ENCODE measurements at places on chromosomes 2 and 18.

GRCh38 chr2:240341064-240341463, 94.4 kb upstream of the GPC1 start:
- no peak for DNase-seq

DNA sequence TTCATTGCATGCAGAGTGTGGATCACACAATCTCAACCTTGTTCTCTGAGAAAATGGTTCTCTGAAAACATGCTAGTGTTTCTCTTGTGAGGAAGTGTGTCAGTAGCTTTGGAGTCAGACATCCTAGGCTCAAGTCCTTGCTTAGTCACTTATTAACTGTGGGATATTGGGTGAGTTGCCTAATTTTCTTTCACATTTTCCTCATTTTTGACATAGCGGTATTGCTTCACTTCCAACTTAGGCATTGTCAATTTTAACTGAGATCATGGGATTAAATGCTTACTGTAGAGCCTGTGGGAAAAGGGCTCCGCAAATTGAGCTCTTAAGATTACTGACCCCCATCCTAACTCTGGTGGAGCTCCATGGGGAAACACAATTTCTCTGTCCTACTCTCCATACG, 622.2 kb downstream of the CNTNAP5 start:
- DNase-seq: no peak

DNA sequence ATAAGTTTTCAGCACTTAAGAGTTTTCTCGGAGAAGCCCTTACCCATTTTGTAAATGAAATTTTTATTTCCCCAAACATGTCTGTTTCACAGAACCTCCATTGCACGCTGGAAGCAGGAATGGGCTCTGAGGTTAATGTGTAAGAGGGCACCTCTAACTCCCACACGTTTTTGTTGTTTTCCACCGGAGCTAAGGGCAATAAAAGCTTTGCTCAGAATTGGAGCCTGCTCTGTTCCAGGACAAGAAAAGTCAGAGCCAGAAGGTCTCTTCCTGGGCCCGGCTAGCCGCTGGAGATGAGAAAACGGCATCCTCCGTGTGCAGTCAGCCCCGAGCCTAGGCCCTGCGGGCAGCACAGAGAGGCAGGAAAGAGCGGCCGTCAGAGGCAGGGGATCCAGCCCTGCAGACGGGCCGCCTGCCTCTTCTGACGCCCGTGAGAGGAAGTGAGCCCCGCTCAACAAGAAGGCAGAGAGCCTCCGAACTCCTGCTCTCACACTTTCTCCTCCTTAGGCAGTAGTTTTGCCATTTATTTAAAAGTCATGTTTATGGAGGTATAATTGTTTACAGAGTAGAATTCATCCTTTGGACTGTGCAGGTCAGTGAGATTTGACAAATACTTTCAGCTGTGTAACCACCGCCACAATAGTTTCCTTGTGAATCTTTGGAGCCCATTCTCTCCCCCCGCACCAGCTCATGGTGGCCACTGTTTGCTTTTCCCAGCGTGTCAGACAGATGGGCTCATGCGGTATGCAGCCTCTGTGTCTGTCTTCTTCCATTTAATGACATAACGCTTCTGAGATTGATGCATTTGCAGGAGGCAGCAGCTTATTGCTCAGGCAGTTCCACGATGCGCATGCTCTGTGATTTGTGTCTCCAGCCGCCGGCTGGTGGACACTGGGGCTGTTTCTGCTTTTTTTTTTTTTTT, 117.3 kb downstream of the GALR1 start:
- no peak for DNase-seq

DNA sequence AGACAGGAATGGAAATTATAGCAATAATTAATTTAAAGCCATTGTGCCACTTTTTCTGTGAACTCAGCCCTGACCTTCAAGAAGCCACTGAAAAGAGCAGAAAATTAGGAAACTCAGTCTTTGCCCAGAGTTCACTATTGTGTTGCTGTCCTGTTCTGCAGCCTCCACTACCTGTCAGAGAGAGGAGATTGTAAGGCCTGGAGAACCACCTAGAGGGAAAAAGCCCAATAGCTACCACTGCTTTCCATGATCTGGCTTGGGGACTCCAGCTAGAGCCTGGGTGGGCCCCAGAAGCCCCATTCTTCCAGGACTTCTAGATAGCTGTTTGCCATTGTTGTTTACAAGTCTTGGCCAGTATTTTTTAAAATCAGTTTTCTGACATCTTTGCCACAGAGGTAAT, 176.1 kb upstream of the KLF7 start:
- DNase-seq: no peak

DNA sequence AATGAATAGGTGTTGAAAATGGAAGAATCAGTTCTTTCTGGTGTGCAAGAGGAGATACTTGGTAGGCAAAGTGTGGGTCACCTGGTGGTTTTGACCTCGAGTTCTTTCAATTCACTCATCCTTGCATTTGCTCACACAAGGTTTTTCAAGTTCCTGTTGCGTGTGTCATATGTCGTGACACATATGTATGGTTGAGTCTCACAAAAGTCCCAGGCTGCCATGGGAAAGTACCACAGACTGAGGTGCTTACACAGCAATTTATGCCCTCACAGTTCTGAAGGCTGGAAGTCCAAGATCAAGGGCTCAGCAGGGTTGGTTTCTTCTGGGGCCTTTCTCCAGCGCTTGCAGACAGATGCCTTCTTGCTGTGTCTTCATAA, 64.4 kb downstream of the NCK2 start:
- DNase-seq: no peak

DNA sequence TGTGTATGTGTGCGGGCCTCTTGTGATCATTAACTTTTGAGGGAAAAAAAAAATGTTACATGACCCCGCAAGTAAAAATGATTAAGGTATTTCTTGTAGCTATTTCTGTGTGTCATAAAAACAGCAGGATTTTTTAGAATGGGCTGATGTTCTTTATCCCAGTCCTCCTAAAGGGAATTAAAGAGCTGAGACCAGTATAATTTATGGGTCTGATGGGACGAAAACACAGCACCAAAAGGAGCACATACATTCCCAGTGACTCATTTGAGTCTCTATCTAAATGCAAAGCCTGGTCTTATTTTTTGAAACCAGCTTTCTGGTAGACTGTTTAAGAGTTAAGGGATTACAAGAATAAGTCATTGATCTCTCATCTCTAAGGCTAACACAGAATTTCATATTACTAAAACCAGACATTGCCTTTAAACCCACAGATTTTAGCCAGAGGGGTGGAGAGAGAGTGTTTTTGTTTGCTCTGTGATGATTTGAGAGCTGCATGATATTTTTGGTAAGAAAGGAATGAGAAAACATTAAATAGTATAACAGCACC, 342.3 kb upstream of the EPHA4 start:
- DNase-seq: no peak

GRCh38 chr2:137729305-137729704, 235.0 kb upstream of the HNMT start:
- no peak for DNase-seq

DNA sequence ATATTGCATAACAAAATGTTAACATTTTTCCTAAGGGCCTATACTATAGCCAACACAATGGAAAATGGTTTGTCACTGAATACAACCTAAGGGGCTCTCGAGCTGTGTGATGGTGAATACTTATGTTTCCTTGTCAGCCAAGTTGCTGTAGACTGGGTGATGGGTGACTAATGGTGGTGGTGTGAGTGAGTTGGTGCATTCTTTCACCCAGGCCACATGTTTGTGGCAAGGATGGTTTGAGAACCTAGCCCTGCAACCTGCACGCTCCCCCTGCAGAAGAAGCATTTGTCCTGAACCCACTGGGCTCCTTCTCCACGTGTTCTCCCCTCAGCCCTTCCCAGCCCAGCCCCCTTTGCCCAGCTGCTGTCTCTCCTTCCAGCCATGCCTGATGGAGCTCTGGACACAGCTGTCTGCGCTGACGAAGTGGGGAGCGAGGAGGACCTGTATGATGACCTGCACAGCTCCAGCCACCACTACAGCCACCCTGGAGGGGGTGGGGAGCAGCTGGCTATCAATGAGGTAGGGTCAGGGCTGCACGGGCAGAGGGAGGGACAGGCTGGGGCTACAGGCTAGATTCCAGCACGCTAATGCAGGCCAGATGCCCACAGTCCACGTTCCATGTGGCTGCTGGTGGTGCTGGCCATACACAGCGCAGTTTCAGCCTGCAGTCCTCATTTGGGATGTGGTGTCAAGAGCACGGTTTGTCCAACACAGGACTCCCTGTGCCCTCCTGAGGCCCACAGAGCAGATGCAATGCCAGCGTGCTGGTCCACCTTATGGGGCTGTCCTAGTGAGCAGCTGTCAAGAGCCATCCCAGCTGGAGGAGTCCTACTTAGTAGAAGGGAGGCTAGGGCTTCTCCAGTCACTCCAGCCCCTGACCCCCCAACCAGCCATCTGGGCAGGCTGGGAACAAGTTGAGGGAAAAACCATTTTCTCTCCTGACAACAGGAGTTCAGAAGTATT, 65.4 kb downstream of the FAM168B start:
- DNase-seq: no peak

DNA sequence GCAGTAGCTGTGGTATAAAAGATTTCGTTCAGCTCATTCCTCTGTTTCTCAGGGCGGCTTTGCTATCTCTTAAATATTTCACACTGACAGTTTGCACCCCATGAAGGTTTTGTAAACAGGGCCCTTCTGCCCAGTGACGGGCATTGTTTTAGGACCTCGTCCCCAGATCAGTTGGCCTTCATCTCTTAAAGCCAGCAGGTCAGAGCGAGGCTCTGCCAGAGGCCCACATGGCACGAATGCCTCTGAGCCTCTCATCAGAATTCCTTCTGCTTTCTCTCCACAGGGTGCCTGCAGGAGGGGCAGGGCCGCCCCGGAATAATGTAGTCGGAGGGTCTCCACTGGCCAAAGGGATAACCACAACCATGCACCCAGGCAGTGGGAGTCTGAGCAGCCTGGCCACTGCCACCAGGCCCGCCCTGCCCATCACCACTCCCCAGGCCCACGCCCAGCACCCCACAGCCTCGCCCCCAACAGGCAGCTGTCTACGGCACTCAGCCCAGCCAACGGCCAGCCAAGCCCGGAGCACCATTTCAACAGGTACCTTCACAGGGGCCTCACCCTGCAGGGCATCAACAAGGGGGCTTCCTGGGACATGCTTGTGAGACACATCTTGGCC, 177.0 kb downstream of the SEPTIN10 start:
- DNase-seq: no peak

DNA sequence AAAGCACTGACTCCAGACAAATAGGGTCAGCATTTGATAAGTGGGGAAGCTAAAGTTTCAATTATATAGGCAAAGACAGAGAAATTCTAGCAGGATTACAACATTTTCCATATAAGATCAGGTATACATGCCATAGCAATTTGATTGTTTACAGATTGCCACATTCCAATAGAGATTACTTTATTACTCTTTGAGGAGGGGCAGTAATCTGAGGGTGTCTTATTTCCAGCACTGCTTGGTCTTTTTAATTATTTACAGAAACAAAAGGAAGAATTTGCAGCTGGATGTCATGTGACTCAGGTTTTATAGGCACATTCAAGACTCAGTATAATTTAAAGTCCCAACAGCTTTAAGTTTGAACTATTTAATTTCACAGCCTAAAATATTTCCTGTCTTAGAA, 42.5 kb upstream of the GPR39 start:
- no peak for DNase-seq

GRCh38 chr2:162277381-162277780, 34.1 kb upstream of the FAP start:
- no peak for DNase-seq

- DNase-seq: no peak
These were observed 58.4 kb downstream of the ARL4C start for GRCh38 chr2:234438305-234438977.

- no peak for DNase-seq
These were observed 466.6 kb downstream of the LPIN1 start for GRCh38 chr2:12212841-12213597.

DNA sequence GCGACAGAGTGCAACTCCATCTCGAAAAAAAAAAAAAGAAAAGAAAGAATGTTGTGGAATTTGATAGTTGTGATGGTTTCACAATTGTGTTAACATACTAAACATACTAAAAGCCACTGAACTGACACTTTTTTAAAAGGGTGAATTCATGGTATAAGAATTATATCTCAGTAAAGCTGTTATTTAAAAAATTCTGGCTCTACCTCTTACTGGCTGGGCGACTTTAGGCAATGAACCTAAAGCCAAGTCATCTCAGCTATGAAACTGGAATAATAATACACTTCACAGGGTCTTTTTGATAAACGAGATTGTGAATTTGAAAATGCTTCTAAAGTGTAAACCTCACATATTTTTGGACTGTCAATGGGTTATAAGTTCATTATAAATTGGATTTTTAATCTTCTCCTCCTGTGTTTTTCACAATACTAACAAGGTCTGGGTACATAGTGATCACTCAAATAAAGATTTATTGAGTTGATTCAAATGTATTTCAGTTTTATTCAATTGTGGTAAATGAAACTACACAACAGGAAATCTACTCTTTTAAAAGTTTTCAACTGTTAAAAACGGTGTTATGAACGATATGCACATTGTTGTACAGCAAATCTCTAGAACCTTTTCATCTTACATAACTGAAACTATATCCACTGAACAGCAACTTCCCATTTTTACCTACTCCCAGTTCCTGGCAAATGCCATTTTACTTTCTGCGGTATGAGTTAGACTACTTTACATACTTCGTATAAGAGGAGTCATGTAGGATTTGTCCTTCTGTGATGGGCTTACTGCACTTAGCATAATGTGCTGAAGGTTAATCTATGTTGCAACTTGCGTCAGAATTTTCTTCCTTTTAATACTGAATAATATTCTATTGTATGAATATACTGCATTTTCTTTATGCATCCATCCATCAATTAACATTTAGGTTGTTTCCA, 43.0 kb upstream of the GTF2A1L start:
- no peak for DNase-seq

DNA sequence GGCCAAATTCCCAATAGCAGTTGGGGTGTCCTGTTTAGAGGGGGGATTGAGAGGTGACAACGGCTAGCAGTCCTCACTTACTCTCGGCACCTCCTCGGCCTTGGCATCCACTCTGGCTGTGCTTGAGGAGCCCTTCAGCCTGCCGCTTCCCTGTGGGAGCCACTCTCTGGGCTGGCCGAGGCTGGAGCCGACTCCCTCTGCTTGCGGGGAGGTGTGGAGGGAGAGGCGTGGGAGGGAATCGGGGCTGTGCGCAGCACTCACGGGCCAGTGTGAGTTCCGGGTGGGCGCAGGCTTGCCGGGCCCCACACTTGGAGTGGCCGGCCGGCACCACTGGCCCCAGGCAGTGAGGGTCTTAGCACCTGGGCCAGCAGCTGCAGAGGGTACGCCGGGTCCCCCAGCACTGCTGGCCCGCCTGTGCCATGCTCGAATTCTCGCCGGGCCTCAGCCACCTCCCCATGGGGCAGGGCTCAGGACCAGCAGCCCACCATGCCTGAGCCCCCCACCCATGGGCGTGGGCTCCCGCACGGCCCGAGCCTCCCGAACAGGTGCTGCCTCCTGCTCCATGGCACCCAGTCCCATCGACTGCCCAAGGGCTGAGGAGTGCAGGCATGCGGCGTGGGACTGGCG, 705.9 kb upstream of the ZNF804A start:
- no peak for DNase-seq

- no peak for DNase-seq
These were observed 12.9 kb downstream of the FHL2 start for GRCh38 chr2:105385731-105386540.

- DNase-seq: no peak
These were observed 401.2 kb downstream of the PTH2R start for GRCh38 chr2:208807756-208808155.

Measured in NCI-H2029 treated with DMSO at 0.1 percent for 48 hours (cell line).